ENCODE measurements at places on chromosomes 2 and 18.

DNA sequence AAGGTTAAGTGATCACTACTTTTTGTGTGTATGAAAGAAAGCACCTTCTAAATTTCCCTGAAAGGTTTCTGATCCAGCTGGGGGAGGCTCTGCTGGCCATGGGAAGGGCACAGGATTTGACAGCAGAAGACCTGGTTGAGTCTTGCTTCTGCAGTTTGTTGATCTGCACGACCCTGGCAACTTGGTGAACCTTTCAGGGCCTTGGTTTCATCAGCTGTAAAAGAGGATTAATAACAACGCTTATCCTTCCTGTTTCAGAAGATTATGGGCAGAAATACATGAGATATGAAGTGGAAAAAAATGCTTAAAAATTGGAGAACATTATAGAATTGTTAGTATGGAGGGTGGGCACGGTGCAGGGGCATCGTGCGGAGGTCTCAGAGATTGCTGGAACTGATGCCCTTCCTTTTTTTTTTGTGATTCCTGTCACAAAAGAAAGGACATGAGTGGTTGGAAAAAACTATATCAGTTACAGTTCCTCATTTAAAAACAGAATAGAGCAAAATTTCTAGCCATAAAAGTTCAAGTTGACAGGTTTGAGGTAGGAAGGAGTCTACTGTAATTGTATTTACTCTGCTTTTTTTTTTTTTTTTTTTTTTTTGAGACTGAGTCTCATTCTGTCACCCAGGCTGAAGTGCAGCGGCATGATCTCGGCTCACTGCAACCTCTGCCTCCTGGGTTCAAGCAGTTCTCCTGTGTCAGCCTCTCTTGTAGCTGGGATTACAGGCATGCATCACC, 47.4 kb downstream of the MFSD6 start:
- DNase-seq: no peak

GRCh38 chr18:31065036-31065773, 22.7 kb upstream of the DSC3 start:
- no peak for DNase-seq

DNA sequence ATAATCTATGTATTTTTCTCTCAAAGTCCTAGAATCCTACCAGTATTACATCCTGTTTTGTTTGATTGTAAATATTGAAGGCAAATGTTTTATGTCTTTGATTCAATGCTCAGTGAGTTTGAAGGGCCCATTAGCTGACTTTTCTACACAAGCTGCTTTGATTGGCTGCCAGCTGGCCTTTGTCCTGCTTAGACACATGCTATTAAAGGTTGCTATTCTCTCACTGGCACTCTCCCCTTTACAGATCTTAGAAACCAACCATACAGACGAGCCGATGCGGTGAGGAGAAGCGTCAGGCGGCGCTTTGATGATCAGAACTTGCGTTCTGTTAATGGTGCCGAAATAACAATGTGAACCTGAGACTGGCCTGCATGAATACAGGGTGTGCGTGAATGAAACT, 69.7 kb downstream of the PRPF40A start:
- no peak for DNase-seq

- DNase-seq: no peak
Measured at GRCh38 chr2:56021579-56021978, 98.0 kb upstream of the EFEMP1 start.

GRCh38 chr18:34710934-34711333, 836 bp downstream of the DTNA start:
- DNase-seq: no peak
